Thymus (tissue), 14 donors: ENCODE measurements at places on chromosomes 7 and 10. TPM values are rescaled to one million over a fixed set of nuclear protein-coding genes. Genes with fewer than 3 reads are reported as not detected.
A peak's percentile ranks its signal among the peaks of the same experiment; 100 is the strongest.

DNA sequence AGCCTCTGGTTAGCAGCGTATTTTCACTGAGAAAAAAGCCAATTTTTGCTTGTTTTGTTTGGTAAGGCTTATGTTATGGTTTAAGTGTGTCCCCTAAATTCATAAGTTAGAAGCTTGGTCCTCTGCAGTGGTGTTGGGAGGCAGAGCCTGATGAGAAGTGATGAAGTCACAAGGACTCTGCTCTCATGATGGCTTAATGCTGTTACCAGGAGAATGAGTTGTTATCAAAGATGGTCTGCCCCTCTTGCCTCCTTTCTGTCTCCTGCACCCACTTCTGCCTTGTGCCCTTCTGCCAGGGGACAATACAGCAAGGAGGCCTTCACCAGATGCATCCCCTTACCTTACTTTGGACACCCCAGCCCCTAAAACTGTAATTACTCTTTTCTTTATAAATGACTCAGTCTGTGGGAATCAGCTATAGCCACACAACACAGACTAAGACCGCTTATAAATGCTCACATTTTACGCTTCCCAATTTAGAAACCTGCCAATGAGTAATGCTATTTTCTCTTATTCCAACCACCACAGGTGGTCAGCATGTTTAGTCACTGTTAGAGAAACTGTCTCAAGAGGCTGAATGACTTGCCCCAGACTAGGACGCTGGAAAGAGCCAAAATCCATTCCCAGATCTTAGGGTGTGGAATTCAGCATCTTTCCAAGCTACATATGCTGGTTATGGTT lies 6.1 kb upstream of the PKD1L1 start:
- DNase-seq: no peak

DNA sequence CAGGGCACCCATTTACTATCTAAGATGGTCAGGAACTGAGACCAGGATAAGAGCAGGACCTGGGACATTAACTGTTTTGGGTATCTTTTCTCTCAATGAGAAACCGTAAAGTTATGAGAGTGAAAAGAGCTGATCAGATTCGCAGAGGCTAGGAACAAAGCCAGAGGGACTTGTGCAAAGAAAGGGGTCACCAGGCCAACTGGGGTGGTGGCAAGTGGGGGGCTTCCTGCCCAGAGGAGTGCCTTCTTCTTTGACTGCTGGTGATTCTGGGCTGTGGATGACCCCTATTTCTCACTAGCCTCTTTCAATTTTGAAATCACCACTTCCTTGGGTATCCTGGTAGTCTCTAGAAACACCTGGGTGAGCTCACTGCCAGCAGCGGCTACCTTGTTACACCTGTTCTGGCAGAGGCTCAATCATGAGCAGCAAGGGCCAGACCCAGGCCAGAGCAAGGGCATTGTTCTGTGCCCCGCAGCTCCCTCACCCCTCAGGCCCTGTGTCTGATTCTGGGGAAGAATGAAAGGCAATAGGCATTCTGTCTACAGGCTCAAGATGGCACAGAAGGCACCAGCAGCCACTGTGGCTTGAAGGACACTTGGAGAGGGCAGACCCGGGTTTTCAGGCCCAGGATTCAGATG lies 999 bp downstream of the SFTPD start:
- no peak for DNase-seq

DNA sequence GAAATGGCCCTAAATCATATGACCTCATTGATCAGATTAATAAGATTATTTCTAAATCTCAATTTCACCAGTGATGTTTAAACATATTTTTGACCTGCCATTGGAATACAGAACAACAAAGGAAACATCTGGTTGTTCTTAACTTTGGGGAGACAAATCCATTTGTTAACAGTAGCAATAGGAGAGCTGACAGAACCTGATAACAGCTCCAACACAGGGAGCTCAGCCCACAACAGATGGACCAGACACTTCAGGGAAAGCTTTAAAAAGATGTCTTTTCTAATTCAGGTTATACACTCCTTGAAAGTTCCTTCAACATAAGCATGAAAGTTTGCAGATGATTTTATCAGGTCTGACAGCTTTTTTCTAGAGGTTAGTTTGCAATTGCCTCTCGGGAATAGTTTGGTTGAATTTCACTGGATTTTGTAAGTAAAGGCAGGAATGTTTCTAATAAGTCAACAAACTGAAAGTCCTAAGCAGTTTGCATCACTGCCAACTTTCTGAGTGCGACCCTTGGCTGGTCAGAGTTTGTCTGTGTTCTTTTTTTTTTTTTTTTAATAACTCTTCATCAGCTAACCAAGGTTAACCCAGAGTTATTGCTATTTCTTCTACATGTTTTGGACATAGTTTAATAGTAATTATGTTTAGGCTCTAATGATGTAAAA lies 6.5 kb upstream of the MET start:
- DNase-seq: no peak

- no peak for DNase-seq
Observed at GRCh38 chr7:40884241-40884640, 749.4 kb downstream of the SUGCT start.

DNA sequence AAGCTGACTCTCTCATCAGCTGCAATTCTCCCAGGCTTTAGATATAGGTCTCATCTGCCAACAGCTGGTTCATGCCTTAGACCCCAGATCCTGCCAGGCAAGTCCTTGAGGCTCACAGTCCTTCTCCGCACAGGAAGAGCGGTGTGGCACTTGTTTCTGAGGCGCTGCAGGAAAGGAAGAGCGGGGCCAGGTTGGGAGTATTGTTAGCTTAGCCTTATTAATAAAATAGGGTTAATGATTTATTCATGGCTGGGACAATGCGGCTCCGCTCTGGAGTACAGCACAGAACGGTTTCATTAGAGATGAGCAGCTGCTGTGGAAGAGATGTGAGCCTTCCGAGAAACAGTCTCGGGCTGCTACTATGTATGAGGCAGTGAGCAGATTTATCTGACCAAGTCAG lies 78.1 kb downstream of the FZD1 start:
- DNase-seq: no peak

GRCh38 chr7:69599286-69599954 lies 1.1 kb downstream of the AUTS2 start:
- DNase-seq: peak; percentile 21

DNA sequence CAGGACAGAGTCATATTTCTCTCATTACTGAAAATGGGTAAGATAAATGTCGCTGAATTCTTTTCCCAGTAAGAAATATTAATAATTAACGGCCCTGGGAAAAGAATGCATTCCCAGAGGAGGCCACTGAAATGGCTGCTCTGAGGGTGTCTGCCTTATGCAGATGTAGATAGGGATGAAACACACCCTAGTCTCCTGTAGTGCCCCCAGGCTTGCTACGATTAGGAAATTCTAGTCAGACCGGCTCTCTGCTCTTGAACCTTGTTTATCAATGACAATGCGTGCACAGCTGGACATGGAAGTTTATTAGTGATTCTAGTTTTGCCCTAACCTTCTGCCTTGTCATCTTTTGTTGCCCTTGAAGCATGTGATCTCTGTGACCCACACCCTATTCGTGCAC lies 291.1 kb downstream of the ZNF248 start:
- no peak for DNase-seq

- DNase-seq: no peak
Observed at GRCh38 chr7:108810756-108811385, 241.2 kb downstream of the DNAJB9 start.

DNA sequence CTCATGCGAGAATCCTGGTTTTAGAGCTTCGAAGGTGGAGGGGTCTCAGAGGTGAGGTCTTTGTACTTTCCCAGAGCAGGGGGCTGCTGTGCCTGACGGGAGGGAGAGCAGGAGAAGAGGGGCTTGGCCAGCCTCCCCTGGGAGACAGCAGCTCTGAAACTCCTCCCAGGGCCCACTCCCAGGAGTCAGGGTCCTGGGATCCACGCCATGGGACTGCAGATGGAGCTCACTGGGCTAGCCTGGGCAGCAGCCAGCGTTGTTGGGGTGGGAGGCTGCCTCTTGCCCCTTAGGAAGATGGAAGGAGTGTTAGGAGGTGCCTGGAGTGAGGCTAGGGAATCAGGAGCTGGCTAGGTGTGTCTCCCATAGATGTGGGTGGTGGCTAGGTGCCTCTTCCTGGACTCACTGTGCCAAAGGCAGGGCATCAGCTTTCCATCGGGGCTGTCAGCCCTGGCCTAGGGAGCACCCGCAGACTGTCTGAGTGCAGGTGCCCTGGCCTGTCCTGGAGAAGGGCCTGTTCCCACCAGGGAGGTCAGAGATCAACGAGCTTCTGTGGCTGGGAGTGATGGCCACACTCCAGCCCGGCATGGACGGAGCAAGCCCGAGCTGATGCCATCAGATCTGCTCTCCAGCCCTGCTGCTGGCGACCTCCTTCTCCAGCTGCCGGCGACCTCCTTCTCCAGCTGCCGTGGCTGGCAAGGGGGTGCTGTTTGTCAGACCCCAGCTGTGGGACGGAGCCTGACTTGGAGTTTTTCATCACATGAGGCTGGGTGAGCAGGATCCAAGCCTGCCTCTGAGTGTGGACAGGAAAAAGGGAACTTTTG lies 111.3 kb downstream of the PTPN20 start:
- no peak for DNase-seq

DNA sequence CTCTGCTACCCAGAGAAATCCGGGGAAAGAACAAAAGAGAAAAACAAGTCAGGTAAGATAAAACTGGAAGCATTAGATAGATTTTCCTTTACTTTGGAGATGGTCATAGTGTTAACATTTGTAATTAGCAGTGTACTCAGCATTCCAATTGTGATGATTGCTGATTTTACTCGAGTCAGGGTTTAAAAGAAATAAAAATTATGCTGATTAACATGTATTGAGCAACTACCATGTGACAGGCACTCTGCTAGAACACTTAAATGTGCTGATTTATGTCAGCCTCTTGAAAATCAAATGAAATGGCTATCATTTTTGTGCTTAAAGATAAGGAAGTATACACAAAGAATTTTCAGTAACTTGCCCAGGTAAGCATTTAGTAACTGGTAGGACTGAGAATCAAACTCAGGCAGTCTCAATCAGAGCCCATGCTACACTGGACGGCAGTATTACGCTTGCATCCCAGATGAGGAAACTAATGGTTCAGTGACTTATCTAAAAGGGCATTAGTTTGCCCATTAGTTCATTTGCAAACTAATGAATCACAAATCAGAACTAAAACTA lies 735.1 kb upstream of the SORCS1 start:
- DNase-seq: no peak

- no peak for DNase-seq
Observed at GRCh38 chr10:95260397-95260881, 30.4 kb downstream of the PDLIM1 start.

GRCh38 chr7:97015756-97016380 lies 8.8 kb downstream of the DLX5 start:
- no peak for DNase-seq

The SEPTIN7 gene
- 362 TPM for total RNA-seq

- peak; percentile 35 for DNase-seq
Observed at GRCh38 chr10:75233444-75234016, 2.2 kb downstream of the COMTD1 start.

GRCh38 chr7:27129729-27130539 lies 623 bp downstream of the HOXA4 start:
- no peak for DNase-seq

The FAM180A gene
- 0.05 TPM for total RNA-seq

The PDE6C gene
- total RNA-seq: not detected

The TRIM74 gene
- 0.09 TPM for total RNA-seq

DNA sequence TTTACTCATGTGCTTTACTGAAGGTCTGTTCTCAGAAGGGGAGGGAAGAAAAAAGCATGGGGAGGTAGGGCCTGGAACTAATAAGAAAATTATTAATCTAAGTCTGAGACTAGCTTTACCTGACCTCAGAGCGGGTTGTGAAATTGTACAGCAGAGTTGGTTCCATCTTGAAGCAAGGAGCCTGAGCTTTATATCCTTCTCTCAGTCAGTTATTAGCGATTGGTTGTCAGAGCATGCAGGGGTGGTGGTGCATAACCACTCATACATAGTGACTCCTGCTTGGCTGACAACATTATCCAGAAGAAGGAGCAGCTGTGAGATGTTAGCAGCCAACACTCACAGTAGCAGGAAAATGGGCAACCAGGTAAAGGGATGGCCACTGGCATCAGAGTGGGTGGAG lies 976.3 kb upstream of the LRRTM3 start:
- no peak for DNase-seq

DNA sequence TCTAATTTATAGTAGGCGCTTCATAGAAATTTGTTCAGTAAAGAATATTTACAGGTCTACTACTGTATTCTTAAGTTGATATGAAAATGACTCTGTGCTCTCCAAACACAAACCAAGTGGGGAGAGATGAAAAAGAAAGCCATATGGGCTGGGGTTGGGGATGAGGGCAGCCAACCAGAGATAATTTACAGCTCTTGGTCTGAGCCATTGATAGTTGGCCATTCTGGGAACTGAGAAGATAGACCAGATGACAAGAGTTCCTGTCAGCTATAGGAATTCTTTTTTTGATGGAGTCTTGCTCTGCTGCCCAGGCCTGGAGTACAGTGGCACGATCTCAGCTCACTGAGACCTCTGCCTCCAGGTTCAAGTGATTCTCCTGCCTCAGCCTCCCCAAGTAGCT lies 57.4 kb downstream of the LAMB4 start:
- DNase-seq: no peak

DNA sequence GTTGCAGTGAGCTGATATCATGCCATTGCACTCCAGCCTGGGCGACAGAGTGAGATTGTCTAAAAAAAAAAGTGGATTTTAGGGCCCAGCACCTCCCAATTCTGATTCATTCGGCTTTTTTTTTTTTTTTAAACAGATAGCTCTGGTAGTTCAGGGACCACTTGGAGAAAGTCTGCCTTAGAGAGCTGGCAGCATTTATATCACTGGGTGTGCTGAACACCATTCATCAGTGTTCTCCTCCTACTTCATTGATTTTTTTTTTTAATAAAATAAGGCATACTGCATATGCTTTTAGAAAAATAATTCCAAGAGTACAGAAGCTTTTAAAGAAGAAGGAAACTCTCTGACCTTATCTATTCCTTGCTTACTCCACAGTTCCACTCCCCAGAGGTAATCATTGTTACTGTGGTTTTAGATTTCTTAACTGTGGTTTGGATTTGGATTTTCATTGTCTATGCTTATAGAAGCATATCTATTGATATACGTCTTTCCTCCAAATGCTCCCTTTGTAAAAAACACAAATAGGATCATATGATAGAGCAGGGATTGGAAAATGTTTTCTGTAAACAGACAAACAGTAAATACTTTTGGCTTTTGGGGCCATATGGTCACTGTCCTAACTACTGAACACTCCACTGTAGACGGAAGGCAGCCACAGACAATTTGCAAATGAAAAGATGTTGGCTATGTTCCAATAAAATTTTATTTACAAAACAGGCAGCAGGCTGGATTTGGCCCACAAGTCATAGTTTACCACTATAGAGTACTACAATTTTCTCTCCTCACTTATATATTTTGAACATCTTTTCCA lies 21.1 kb upstream of the SAR1A start:
- no peak for DNase-seq

The AHR gene
- 41.7 TPM for total RNA-seq

DNA sequence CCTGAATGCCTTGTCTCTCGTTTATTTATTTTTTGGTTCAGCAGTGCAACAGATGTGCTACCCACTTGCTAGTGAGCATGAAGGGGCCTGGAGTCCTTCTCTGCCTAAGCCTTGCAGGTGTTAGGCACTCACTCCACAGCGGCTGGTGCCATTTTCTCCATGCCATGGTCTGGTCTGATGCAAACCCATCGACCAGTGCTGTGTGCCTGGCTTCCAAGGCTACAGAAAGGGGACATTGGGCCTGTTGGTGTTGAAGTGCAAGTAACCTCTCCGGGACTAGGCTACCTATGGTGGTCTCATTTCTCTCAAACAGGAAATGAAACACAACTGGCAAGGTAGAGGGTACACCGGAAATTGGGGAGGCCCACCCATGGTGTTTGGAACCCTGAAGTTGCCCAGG lies 198.1 kb downstream of the ADARB2 start:
- DNase-seq: no peak

GRCh38 chr7:1385809-1386622 lies 73.3 kb downstream of the MICALL2 start:
- DNase-seq: no peak

- peak; percentile 25 for DNase-seq
Observed at GRCh38 chr10:19816411-19817230, at the start of gene PLXDC2. Gene PLXDC2, plus strand, starts transcription at chr10:19816432.
